ENCODE measurements at places on chromosomes 13 and 19.

DNA sequence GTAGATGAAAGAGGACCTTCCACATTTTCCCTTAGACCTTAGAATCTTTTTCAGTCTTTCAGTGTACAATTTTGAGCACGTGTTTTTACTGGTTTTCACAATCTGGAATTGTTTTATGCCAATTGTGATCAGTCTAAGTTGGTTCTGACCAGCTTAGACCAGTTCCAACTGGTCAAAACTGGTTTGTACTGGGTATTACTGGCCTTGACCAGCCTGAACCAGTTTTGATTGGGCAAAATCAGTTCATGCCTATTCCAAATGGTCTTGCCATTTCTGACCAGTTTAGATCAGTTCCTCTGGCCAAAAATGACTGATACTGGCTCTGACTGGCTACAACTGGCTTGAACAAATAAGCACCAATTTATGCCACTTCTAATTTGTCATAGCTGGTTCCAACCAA lies 36.4 kb downstream of the ZNF585A start:
- DNase-seq: no peak

GRCh38 chr13:93004919-93005318 lies 221.7 kb upstream of the GPC6 start:
- DNase-seq: no peak

GRCh38 chr13:27660511-27660910 lies 38.8 kb downstream of the POLR1D start:
- no peak for DNase-seq

GRCh38 chr19:2952953-2953481 lies 8.2 kb upstream of the ZNF77 start:
- no peak for DNase-seq

DNA sequence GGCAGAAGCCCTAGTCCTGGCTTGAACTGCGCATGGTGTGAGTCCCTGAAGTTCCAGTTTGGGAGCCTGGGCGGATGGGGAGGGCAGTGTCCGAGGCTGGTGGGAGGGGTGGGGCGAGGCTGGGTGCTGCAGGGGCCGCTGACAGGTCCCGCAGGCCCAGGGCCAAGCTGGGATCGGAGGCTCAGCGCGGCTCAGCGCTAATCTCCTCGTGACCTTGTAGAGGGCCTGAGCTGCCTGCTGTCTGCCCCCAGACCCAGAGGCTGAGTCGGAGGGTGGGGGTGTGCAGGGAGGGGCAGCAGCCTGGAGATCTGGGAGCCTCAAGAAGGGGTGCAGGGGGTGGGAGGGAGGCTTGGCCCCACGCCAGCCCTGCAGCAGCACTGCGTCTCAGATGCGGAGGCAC lies 3.0 kb downstream of the ATP1A3 start:
- no peak for DNase-seq

DNA sequence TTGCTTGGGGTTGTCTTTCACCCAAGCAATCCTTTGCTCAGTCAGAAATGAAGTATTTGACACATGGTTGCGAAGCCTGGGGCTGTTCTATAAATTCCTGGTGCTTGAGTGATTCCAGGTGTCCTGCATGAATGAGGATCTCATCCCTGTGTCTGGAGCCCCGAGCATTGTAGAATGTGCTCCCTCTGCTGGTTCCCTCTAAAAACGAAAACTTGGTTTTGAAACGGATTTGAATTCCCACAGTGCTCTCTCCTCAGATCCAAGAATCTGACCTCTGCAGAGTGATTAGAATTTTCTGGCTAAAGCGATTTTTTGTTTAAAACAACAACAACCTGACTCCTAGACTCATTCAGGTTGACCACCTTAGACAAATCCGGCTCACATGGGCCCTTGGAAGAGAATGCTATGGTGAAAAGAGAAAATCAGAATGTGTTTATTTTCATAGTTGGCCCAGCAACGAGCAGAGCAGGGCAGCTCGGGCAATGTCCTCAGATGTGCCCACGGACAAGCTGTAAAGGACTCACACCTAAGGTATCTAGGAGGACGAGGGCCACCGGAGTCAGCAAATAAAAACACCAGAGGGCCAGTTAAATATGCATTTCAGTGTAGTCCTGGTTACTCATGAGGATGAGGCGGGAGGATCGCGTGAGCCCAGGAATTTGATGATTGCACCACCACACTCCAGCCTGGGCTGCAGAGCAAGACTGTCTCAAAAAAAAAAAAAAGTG lies 8.7 kb upstream of the ATP12A start:
- peak; percentile 35 for DNase-seq

DNA sequence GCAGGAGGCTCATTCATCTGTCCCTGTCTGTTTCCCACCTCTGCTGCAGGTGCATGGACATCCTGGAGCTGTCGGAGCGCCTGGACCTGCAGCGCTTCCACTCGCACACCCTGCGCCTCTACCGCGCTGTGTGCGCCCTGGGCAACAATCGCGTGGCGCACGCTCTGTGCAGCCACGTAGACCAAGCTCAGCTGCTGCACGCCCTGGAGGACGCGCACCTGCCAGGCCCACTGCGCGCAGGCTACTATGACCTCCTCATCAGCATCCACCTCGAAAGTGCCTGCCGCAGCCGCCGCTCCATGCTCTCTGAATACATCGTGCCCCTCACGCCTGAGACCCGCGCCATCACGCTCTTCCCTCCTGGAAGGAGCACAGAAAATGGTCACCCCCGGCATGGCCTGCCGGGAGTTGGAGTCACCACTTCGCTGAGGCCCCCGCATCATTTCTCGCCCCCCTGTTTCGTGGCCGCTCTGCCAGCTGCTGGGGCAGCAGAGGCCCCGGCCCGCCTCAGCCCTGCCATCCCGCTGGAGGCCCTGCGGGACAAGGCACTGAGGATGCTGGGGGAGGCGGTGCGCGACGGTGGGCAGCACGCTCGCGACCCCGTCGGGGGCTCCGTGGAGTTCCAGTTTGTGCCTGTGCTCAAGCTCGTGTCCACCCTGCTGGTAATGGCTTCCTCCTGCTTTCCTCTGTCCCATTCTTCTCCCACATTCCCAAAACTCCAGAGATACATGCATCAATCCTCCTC lies 52.2 kb downstream of the RYR1 start:
- DNase-seq: no peak

GRCh38 chr13:106450991-106451390 lies 84.5 kb downstream of the EFNB2 start:
- no peak for DNase-seq

- DNase-seq: no peak
Measured at GRCh38 chr13:57996717-57997116, 365.2 kb downstream of the PCDH17 start.

GRCh38 chr19:51468545-51468920 lies 9.8 kb upstream of the CEACAM18 start:
- DNase-seq: no peak

GRCh38 chr19:38557205-38557799 lies 60.5 kb downstream of the MAP4K1 start:
- DNase-seq: no peak

DNA sequence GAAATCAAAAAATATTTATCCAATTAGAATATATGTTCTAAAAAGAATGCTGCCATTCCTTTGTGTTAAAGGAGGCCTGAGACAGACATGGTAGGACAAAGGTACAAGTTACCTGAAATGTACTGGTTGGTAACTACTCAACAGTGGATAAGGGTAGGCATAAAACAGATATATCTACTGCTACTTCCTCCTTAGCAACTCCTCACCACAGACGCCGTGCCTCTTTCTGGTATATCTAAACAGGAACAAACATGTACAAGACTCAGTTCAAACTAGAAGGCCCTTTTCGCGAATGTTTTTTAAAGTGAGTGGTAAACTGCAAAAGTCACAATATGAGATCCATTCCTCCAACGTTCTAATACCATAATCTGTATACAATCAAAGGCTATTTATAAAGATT lies 86.9 kb downstream of the TBC1D4 start:
- DNase-seq: no peak

GRCh38 chr19:46722421-46723022 lies 5.6 kb upstream of the PRKD2 start:
- no peak for DNase-seq

- DNase-seq: no peak
Measured at GRCh38 chr13:60078226-60078625, 85.5 kb downstream of the DIAPH3 start.

DNA sequence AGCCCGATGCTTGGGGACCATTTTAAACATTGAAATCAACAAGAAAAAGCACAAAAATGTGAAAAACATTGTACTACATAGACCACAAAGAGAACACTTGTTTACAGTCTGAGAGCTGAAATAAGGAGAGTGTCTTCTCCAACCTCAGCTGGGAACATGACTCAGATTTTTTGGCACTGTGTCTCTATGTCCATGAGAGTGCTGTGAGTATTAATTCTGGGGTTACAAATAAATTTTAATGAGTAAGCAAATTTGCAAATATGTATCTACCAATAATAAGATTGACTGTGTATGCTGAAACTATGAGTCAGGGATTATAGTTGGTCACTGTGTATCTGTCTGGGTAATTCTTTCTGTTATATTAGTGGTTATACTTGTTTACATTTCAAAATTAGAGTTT lies 174.0 kb downstream of the DCT start:
- DNase-seq: no peak

DNA sequence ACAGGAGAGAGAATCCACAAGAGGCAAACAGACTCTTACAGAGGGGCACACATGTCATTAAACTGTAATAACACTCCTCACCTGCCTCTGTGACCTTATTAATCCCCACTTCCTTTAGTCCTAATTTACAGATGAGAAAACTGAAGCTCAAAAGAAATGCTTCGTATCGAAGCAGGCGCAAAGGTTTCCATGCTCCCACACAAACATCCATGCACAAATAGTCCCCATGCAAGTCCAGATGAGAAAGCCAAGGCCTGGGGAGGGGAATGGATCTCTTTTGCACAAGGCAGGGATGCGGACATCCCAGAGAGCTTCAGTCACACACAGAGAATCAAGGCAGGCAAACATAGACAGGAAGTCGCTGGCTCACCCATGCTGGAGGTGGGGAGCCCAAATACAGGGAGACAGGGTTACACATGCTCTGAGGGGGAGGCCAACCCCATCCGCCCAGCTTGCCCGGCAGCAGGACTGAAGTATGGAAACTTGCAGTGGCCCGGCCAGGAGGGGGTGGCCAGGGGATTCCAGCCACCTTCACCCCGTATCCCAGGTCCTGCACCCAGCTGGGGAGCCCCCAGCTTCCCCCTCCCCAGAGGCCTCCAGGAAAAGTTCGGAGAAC lies 468 bp downstream of the S1PR5 start:
- DNase-seq: no peak

GRCh38 chr19:13053761-13054625 lies 48.7 kb downstream of the LYL1 start:
- DNase-seq: no peak

DNA sequence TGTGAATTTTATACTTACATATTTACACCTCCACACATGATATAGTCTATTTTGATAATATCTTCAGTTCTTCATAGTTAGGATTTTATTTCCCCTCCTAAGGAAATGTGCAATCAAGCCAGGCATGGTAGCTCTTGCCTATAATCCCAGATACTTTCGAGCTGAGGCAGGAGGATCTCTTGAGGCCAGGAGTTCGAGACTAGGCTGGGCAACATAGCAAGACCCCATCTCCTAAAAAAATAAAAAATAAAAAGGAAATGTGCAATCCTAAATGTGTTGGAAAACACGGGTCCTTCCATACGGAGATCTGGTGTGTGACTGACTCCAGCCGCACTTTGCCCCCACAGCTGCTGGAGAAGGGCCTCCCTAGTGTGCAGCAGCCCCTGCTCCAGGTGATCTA lies 71.5 kb downstream of the ZAR1L start:
- DNase-seq: no peak

DNA sequence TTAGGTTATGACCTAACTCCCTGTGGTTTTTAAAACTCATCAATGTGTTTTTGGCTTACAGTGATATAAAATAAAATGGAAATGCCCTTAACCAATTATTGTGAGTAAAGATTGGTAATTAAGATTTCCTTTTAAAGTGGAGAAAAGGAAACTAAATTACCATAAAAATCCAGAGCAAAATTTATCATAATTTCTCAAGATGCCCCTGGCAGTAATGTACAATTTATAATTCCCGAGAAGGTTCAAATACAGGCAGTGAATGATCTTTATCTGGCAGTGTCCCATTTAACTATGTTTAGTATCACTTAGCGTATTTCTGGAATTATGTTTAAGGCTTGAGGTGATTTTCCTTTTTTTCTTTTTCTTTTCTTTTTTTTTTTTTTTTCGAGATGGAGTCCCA lies 61.5 kb downstream of the ESD start:
- DNase-seq: no peak

DNA sequence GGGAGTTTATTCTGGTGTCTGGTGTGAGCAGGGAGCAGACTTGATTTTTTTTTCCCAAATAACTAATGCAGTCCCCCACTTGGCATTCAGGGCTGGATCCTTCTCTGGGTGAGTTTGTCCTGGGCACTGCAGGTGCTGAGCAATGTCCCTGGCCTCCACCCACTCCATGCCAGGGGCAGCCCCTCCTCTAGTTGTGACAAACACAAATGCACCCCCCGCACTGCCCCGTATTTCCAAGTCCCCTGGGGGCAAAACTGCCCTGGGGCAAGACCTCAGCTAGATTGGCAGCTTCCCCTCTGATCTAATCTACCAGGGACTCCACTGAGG lies 6.4 kb downstream of the MOB3A start:
- no peak for DNase-seq

- no peak for DNase-seq
Measured at GRCh38 chr19:21839976-21840375, 4.0 kb upstream of the ZNF43 start.

DNA sequence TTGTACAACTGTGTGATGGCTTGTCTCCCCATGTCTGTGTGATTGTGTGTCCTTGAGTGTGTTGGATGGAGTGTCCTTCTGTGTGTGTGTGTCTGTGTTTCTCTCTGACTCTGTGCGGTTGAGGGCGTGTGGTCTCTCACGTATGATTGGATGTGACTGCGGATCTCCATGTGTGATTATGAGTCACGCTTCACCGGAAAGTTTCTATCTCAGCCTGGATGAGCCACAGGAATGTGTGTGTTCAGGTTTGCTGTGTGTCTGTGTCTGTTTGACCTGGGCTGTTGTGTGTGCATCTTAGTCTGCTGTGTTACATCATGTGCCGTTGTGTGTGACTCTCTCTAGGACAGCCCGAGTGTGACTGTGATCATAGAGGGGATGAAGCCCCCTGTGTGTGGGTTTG lies 15.5 kb upstream of the ZNF835 start:
- no peak for DNase-seq

GRCh38 chr13:50627111-50627510 lies 216.4 kb downstream of the DLEU7 start:
- no peak for DNase-seq

DNA sequence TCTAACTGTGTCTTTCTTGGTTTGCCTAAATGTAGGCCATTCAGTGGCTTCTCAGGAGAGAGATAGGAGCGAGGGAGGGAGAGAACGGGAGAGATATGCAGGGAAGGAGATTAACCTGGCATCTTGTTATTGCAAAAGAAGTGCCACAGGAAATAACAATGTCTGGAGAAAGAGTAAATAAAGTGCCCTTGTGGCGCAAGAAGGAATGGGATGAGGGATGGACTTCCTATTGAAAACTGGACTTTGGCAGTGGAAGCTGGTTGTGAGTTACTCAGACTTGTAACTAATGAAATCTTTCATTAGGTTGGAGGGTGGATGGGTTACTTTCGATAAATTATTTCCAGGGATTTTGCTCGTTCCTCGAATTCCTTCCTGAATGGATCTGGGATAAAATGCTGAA lies 136.1 kb downstream of the LACC1 start:
- no peak for DNase-seq

Measured in smooth muscle cell of the brain vasculature (primary cell).